Stimulated activated CD8-positive, alpha-beta memory T cell treated with anti-CD3 and anti-CD28 coated beads, Interleukin-15, amount 100 ng/mL, for 1 hour (primary cell): ENCODE measurements at places on chromosomes 11 and 22.

DNA sequence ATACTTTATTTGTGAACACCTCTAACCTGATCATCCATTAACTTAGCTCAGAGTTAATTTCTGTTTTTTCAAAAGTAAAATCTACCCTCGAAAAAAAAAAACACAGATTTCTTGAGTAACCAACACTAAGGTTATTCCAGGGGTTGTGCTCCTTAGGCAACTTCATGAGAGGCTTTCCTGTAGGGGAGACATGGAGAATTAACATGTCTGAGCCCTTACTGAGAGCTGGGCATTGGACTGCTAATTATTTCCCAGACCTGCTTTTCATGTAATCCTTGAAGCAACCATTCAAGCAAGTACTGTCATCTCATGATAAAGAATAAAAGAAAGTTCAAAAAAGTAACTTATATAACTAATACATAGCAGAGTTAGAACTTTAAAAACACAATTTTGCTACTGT, 13.5 kb upstream of the UPB1 start:
- DNase-seq: no peak

DNA sequence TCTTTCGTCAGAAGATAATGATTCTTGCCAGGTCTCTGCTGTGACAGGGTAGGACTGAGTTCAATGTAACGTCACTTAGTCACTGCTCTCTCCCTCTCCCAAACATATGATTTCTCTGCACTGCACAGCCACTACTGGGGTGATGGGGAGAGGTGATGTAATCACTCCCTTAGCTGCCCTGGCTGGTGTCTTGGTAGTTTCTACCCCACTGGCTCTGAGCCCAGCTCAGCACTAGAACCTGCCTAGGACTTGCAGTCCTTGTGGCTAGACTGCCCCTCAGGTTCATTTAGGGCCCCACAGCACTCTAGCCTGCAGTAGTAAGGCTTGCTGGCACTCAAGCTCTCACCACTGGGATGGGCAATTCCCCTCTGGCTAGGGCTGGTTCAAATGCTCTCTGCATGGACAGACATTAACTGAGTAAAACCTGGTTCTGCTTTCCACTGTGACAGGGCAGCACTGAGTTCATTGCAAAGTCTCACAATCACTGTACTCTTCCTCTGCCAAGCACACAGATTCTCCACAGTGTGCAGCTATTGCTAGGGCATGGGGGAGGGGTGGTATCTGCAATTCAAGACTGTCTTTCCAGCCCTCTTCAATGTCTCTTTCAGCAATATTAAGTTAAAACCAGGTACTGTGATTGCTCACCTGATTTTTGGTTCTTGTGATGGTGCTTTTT, 571.4 kb upstream of the FAT3 start:
- no peak for DNase-seq

DNA sequence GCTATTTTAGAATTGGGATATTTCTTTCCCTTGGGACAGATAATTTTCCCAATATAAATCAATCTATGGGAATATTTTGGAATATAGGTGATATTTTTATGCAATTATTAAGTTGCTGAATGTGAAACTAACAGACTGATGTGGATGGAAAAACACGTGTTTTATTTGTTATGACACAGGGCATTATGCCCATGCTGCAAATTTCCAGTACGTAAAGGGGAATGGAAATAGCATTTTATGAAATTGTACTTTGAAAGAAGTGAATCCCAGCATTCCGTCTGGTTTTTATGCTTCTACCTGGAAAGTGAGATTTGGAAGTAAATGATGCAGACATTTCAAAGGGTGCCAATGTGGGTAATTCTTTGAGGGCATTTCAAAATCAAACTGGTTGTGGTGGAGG, 142.7 kb downstream of the PARVA start:
- no peak for DNase-seq

DNA sequence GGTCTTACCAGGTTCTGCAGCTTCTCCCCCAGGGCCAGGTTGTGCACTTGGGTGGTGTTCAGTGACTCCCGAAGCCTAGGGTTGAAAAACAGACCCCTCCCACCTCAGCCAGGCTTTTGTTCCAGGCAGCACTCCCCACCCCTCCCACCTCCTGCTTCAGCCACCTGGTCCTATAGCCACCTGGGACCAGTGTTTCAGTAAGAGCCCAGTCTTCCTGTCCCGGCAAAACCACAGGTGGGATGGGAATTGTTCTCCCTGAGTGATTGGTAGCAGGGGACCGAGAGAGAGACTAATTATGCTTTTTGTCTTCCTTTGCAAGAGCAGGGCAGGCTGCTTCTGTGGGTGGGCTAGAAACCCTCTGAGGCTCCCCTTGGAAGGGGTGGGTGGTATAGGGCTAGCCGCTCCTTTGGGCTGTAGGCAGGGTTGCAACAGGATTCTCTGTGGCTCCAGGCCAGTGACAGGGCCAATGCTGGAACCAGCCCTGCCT, 8.5 kb upstream of the NAALADL1 start:
- DNase-seq: no peak

GRCh38 chr11:71324788-71325417, 72.5 kb upstream of the SHANK2 start:
- no peak for DNase-seq

DNA sequence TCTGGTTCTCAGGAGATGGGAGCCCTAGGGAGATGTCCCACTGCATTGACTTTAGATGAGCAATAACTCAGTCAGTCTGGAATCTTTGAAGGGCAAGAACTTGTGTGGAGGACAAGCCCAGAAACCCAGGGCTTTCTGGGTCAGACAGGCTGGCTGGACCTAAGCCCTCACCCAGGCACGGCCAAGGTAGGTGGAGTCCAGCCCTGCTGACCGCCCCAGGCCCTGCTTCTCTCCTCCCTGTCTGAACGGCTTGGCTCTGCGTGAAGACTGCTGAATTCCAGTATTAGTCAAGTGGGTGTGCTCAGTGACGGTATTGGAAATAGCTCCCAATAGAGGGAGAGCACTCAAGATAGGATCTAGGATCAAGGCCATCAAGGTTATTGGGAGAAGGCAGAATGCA, 6.1 kb downstream of the CXCR5 start:
- no peak for DNase-seq

DNA sequence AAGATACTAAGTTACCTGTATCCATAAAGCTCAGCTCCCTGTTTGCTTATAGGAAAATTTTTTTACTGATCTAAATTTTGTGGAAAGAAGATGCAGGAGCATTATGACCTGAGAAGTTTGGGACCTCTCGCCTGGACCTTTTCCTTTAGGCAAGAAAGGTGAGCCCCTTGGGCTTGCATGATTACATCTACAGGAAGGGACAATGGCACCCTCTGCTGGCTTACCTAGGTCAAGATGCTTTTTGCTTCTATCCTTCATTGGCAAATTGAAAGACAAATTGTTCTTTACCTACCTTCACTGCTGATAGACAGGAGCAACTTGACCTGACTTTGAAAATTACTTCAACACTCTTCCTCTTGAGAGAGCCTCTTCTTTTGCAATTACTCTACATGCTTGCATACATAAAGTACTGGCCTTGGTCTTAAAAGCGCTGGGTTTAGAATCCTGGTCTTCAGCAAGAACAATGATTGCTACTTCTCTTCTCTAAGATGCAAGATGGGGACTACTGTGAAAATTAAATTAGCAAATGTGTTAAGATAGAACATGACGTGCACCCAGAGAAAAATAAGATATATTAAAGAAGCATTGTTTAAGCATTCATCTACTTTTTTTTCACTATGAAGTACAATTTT, 147.2 kb downstream of the TRPC6 start:
- DNase-seq: no peak

DNA sequence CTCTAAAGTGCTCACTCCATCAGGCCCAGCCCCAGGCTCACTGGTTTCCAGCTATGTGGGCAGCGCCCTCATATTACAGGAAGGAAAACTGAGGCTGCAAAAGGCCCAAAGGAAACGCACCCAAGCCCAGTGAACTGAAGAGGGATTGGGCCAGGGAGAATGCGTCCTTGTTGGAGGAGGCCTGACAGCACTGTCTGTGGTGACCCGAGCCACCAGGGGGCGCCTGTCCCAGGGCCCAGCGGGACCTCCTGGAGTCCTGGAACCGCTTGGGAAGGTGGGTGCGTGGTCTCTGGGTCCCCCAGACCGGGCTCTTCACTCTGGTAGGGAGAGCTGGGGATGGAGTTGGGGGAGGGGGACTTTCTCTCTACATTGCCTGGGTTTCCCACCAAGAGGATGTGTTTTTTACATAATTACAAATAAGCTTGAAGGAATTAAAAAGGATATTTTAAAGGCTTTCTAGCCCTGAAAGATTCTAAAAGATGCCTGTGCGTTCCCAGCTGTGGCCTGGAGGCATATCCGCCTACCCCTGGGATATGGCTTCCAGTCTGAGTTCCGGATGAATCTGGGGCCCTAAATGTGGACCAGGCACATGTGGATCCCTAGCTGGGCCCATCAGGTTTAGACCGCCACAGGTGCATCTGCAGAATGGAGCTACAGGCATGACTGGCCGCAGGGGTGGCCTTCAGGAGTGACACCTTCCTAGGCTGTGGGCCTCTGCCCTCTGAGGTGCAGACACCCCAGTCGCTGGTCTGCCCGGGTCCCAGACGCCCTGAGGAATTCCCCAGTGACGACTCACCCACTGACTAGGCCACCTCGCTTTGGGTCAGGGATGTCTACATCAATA, 4.2 kb downstream of the SPI1 start:
- peak; percentile 69 for DNase-seq

DNA sequence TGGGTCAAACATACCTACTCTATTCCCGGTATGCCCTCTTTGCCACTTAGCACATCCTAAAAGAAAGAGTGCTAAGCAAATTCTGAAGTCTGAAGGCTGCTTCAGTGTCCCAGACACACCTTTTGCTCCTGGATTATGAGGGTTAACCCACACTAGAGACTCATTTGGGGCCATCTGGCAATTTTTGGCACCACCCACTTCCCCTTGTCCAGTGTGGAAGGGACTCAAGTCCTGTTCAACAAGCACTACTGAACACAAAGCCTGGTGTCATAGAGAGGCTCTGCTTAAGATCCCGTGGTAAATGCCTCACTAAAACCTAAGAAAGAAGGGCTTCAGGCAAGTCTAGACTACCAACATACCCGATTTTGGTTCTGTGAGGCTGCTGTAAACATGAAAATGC, 85.8 kb downstream of the SERGEF start:
- DNase-seq: no peak

- no peak for DNase-seq
Observed at GRCh38 chr11:2460540-2461252, 15.9 kb downstream of the KCNQ1 start.

GRCh38 chr11:24509114-24509513, 12.3 kb downstream of the LUZP2 start:
- no peak for DNase-seq

DNA sequence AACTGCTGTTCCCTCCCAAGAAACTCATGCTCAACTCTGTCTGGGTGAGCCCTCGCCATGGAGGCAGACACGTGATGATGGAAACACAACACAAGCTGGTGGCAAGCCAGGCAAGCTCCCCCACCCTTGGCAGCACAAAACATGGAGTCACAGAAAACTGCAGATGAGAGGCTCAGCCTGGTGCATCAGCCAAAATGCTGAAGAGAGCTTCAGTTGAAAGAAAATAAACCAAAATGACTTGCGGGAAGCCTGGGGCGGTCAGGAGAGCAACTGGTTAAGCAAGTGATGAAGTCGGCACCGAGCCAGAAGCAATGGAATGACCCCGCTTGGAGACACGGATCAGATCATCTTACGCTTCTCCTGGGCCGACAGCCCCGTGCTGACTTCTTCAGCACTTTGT, 68.3 kb downstream of the C11orf58 start:
- DNase-seq: no peak

GRCh38 chr11:9347100-9347499, 32.7 kb upstream of the TMEM41B start:
- no peak for DNase-seq

DNA sequence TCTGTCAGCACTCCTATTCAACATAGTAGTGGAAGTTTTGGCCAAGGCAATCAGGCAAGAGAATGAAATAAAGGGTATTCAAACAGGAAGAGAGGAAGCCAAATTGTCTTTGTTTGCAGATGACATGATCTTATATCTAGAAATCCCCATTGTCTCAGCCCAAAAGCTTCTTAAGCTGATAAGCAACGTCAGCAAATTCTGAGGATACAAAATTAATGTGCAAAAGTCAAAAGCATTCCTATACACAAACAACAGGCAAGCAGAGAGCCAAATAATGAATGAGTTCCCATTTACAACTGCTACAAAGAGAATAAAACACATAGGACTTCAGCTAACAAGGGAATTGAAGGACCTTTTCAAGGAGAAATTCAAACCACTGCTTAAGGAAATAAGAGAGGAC, 280.4 kb upstream of the LUZP2 start:
- DNase-seq: no peak

- DNase-seq: no peak
Observed at GRCh38 chr11:45930031-45930794, 7.8 kb downstream of the LARGE2 start.

DNA sequence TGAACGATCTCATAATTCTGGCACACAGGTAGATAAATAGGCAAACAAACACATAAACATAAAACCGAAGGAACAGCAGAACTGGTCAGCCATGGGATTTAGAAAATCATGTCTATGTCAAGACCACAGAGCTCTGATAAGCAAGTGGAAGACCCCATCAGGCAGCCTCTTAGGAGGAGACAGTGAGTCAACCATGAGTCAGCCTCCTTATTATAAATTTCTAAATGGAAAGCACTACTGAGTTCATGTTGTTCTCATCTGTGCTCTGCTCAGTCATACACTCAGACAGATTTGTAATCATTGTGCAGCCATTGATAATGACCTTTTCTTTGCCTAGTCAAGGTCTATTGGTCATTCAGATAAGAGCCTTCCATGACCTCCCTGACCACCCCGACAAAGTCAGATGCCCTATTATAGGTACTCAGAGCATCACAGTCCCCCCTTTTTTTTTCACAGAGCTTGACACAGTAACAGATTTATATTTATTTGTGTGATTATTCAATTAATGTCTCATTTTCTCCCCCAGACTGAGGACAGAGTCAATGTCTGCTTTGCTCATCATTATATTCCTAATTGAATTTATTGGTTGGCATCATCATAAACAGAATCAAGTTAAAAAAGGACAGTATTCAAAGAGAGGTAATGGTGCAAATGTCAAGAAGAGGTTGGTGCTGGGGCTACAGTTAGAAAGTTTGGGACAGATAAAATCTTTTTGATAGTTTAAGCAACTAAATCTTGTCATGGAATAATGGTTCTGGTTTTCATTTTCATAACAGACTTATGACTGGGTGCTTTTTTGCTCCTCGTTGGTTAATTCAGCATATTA, 579.7 kb upstream of the CCDC90B start:
- no peak for DNase-seq
